ENCODE measurements at places on chromosomes 6 and 20. TPM values are rescaled to one million over a fixed set of nuclear protein-coding genes. Genes with fewer than 3 reads are reported as not detected.

The TBXT gene
- not detected for polyA plus RNA-seq

The GPR63 gene
- polyA plus RNA-seq: 2.9 TPM

The TCF21 gene
- polyA plus RNA-seq: 197 TPM

The TMEM74B gene
- 16.3 TPM for polyA plus RNA-seq

The PBOV1 gene
- 0.18 TPM for polyA plus RNA-seq

The PRKN gene
- polyA plus RNA-seq: 2.1 TPM

The TMEM217 gene
- polyA plus RNA-seq: 2.3 TPM

The ACTL10 gene
- polyA plus RNA-seq: 0.50 TPM

The BCAS4 gene
- 6.7 TPM for polyA plus RNA-seq

The BPIFB4 gene
- polyA plus RNA-seq: not detected

The CFAP206 gene
- polyA plus RNA-seq: 0.59 TPM

DNA sequence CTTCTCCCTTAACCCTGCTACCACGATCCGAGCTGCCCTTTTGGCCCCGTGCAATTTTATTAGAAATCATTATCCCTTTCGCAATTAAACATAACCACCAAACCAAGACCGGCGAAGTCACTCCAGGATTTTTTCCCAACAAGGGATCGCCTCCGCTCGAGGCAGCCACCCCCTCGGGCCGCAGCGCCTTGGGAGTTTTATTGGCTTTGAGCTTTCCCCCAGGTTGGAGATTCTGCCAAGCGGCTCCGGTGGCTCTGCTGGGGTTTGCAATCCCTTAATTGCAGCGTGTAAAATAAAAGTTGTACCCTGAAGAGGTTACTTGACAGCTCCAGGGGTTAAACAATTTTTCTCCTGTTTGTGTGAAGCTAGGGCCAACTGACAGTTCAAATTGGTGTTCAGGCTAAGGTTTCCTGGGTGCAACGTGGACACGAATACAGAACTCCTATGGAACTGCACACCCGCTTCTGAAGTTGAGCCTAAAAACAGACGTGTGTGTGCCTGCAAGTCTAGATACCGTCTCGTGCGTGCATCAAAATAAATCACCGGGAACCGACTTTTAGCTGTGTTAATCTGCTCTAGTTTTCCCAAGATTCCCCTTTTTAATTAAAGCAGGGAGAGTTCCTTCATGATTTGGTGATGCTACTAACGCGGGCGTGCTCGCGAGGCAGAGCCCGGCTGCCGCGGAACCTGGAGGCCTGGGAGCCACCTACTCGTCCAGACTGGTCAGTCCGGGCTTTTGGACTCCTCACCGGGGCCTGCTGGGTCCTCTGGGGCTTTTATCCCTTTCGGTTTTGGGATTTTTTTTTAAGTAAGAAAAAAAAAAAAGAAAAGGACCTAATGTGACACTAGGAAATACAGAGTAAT lies 975 bp upstream of the TFAP2A start:
- no peak for DNase-seq

DNA sequence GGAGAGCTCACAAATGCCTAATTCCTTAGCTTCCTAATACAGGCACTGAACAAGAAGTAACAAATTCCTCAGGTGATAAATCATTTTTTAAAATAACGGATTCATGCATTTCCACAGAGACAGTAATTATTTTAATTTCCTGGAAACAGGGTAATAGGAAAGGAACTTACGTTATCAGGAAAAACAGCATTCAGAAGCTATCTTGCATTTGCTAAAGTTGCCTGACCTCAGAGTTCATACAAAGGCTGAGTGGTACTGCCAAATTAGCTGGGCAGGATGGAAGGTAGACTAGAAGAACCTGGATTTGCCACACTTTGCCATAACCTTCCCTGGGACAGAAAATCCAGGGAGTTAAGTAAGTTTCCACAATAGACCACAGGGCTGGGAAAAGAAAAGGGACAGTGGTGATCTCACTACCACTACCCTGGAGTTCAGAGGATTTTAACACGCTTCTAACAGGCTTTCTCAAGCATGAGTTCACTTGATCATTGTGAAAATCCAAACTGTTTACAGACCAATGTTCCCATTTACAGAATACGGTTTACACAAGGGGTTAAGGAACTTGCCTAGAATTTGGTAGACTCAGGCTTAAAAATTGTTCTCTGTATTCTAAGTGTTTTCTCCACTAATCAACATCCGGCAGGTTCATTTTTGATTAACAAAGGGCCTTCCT lies 57.0 kb downstream of the KIF13A start:
- no peak for DNase-seq

DNA sequence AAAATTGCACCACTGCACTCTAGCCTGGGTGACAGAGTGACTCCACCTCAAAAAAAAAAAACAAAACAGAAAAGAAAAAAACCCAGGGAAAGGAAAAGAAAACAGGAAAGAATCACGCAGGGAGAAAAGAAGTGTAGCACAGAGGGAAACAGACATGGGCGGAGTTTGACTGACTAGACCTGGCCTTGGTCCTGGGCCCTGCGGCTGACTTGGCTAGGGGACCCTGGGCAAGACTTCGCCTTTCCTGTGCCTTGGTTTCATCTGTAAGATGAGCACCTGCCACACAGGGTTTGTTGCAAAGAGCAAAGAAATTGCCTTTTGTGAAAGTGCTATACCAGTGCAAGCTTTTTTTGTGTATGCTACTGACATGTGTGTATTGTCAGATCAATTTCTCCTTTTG lies 71.3 kb upstream of the KCNG1 start:
- DNase-seq: no peak

DNA sequence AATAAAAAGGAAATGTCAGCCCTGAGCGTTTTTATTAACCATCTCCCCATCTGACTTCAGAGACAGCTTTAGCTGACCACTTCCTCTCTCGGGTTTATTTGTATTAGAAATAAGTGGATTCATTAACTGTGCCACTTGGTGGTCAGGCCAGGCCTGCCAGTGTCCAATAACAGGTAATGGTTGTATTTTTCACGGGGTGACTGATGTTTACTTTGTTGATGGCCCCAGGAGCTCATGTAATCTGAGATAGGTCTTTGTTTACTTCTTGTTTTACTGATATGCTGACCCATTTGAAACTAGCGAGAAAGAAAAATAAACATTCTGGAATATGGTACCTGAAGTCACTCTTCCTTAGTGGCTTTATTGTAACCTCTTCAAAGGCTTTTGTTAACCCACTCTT lies 504.3 kb upstream of the SLC35B3 start:
- DNase-seq: no peak

DNA sequence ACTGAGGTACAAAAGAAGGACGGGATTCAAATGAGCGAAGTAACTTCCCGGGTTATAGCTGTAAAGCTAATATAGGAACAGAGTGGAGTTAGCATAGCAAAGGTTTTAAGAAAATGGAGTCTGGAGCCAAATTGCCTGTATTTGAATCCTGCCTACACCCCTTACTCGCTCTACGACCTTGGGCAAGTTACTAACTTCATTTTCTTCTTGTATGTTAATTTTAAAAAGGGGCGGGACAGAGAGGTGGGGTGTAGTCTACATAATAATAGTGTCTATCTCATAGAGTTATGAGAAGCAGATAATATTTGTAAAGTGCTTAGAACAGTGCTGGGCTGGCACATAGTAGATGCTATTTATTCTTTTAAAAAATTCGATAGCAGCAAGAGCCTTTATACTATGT lies 705 bp downstream of the ZSCAN23 start:
- no peak for DNase-seq

- no peak for DNase-seq
Measured at GRCh38 chr20:63448031-63448430, 24.4 kb downstream of the KCNQ2 start.

DNA sequence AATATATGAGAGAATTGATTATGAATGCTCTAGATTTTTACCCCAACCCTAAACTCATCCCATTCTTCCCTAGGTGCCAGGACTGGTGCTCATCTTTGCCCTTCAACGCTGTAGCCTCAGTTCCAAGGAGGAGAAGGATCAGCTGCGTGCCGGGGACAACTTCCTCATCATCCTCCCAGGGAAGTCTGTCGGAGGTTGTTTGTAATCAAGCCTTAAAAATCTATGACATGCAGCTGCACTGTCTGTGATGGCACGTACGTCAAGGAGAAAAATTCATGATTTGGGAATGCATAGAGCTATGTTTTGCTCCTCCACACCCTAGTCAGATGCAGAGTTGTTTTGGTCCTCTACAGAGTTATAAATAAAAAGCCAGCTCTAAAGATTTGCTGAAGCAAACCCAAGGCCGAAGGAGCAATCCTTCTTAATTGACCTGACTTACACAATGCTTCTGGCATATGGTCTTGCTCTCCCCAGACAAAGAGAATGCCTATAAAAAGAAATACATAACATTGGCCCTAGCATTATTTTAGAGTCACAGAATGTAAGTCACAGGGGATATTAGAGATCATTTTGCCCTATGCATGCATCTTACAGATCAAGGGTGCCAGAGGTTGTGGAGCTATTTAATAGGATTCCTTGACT lies 244.2 kb downstream of the HIVEP2 start:
- DNase-seq: no peak

DNA sequence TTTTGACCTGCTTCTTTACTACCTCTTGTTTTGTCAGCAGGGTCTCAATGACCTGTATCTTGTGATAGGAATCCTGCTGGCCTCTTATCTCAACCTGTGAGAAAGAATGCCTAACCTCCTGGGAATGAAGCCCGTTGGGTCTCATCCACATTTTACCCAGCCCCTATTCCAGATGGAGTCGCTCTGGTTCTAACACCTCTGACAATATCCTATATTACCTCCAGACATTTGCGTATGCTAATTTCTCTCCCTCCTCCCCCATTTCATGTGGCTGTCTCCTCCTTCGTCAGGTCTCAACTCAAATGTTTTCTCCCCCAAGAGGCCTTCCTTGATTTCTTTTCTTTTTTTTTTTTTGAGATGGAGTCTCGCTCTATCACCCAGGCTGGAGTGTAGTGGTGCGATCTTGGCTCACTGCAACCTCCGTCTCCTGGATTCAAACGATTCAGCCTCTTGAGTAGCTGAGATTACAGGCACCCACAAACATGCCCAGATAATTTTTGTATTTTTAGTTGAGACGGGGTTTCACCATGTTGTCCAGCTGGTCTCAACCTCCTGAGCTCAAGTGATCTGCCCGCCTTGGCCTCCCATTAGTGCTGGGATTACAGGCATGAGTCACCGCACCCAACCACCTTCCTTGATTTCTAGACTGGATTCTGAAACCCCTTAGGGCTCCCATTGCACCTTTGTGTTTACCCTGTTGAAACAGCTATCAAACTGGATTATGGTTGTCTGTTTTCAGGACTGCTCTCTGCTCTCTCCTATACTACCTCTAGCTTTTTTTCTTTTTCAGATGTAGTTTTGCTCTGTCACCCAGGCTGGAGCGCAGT lies 49.5 kb upstream of the B4GALT5 start:
- no peak for DNase-seq

- no peak for DNase-seq
Measured at GRCh38 chr6:16503241-16503775, 258.0 kb downstream of the ATXN1 start.

GRCh38 chr6:44045672-44046015 lies 81.6 kb downstream of the MRPL14 start:
- no peak for DNase-seq

- DNase-seq: no peak
Measured at GRCh38 chr20:63908008-63908682, 13.2 kb downstream of the DNAJC5 start.

- no peak for DNase-seq
Measured at GRCh38 chr20:54643761-54644160, 168.4 kb downstream of the DOK5 start.

GRCh38 chr6:131680868-131681267 lies 20.3 kb downstream of the OR2A4 start:
- DNase-seq: no peak

GRCh38 chr6:105794239-105794638 lies 291.9 kb upstream of the PRDM1 start:
- DNase-seq: no peak

- no peak for DNase-seq
Measured at GRCh38 chr6:94227741-94228140, 808.4 kb upstream of the EPHA7 start.

DNA sequence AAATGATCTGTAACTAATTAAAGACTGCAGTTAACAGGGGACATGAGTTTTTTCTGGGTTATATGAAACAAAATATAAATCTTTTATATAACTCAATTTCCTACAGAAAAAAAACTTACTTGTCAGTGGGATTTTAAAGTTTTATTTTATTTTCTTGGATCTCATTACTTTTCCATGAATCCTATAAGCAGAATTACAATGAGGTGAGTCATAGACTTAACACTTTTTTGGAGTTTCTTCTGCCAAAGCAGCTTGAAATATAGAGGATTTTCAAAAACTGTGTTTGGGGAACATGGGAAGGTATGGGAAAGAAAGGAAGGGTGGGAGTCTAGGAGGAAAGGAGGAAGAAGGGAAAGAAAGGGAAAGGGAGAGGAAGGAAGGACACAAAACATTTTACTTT lies 130.7 kb downstream of the AIG1 start:
- DNase-seq: no peak

DNA sequence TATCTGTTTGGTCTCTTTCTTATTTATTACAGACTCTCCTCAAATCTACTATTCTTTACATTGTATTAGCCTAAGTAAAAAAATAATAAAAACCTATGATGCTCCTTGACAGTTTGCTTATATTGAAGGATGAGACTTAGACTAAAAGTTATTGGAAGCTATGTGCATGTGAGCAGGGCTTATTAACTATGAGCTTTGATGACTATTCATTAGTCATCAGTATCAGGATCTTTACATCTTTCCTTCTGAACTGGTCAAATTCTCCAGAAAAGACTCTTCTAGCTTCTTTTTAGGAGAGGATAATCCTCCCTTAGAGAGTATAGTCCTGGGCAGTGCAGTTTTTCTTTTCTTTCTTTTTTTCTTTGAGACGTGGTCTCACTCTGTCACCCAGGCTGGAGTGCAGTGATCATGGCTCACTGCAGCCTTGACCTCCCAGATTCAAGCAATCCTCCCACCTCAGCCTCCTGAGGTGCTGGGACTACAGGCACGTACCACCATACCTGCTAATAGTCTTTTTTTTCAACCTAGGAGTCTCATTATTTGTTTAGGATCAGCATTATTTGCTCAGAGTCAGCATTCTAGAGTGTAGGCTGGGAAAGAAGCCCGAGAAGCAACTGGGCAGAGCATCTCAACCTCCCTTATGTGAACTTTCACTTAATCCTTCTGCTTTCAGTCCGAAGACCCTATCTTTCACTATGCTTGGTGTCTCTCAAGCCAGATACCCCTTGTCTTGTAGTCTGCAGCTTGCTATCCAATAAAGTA lies 37.1 kb upstream of the YWHAB start:
- DNase-seq: no peak

GRCh38 chr6:110439356-110439755 lies 24.0 kb upstream of the DDO start:
- DNase-seq: no peak

DNA sequence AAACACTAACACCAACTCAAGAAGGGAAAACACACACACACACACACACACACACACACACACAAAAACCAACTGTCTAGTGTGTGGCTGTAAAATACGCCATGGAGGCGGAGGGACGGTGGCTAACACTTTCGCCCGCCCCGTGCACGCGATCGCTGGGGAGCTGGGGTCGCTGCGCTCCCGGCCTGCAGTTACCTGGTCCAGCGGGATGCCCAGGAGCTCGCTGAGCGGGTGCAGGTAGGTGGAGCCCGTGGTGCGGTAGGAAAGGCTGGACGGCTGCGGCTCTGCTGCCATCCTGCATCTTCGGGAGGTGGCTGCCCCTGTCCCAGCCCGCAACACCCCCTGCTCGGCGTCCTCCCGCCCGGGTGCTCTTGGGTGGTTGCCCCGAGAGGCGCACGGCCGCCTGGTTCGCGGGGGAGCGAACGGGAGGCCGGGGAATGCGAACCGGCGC lies 303 bp downstream of the MBOAT1 start:
- DNase-seq: no peak

GRCh38 chr6:151260205-151260604 lies 20.4 kb downstream of the AKAP12 start:
- DNase-seq: no peak
